ENCODE measurements at places on chromosomes 2 and 18.
A peak's percentile ranks its signal among the peaks of the same experiment; 100 is the strongest.

DNA sequence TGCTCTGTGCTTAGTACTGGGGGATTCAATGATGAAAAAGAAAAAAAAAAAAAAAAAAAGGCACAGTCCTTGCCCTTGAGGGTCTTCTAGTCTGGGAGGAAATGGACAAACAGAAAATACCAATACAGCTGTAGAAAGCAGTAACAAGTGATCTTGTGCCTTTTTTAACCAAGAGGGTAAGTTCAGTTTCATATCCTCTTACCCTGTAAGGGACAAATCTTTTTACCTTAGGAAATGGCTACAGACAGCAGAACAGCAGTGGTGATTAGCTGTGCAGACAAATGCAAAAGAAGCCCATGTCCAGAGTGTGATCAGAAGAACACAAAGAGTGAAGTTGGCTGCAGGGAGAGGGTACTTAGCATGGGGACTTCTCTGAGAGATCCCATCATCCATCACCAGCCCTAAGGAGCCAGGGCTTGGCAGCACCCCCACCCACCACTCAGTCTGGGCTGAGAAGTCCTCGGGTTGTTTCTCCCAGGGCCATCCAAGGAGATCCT, 102.9 kb downstream of the ALPK2 start:
- DNase-seq, result no peak

GRCh38 chr2:173966274-173967098, 1.3 kb upstream of the SP3 start:
- DNase-seq, result peak; percentile 94

GRCh38 chr2:85445316-85446295, 27.1 kb downstream of the SH2D6 start:
- no peak for DNase-seq

DNA sequence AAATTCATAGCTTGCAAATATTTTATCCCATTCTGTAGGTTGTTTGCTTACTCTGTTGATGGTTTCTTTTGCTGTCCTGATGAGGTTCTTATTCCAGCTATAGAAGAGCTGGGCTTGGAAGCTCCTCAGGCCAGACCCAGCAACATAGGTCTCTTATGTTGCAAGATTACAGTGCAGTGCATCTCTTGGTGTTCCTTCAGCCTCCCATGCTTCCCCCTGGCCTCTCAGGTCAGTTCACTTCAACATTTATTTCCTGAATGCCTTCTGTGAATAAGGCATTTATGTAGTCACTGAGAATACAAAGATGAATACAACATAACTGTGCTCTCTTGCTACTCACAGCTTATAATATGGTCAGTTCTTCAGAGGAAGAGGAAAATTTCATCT, 179.0 kb upstream of the SLC39A10 start:
- DNase-seq, result no peak

DNA sequence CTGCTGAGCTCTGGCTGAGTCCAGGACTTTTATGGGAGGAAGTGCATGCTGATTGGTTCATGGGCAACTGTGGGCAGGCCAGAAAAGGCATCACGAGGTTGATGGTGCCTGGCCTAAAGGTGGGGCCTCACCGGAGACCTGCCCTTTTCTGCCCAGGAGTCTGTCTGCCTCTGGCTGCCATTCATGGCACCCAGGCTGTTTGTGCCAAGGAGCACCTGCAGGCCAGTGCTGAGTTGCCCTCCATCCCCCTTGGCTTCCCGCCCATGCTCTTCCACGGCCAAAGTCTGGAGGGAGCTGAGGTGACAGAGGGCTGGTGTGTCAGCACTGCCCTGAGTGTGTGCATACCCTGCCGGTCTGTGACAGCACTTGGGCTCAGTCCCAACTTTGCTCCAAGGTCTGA, 123.2 kb downstream of the PTH2R start:
- DNase-seq, result no peak

DNA sequence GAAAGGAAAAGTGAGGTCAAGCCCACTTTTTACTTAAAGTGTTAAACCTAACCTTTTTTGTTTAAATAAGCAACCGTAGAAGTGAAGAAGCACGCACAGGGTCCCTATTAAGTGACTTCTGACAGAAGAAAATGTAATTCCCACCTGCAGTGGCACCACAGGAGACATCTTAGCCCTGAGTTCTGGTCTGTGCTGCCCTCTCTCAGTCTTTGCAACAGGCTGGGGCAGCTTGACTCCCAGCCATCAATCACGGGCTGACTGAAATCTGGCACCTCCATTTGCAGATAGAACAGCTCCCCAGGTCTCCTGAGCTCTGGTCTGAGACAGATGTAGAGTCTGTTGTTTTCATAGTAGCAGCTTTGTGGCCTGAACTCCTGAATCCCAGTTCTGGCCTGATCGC, 170.0 kb downstream of the LTBP1 start:
- no peak for DNase-seq

GRCh38 chr2:216914491-216914890, 54.6 kb upstream of the TNP1 start:
- DNase-seq, result no peak

DNA sequence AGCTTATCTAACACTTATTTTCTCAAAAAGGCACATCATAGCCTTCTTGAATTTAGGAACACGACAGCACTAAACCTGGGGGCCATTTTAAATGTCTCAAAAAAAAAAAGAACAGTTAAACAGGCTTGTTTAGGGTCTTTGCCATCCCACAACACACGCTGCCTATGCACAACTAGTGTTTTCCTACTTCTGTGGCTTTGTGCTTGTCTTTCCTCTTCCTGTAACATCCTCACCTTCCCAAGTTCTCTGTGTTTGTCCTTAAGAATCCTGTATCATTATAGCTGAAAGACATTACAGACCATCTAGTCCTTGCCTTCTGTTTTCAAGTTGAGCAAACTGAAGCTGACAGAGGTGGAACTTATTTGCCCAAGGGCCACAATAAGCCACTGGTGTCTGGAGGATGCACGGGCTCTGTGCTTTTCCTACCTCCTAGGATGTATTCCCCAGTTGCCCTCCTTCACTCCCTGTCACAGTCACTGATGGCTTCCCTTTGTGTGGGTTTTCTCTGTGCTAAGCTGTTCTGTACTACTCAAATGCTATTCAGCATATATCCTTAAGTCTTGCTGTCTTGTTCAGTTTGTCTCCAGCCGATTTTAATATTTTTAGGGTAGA, 22.6 kb downstream of the SNRPD1 start:
- no peak for DNase-seq

GRCh38 chr18:62766266-62766665, 50.9 kb downstream of the PHLPP1 start:
- DNase-seq, result no peak

- DNase-seq, result no peak
These were observed 1431.7 kb upstream of the ACVR2A start for GRCh38 chr2:146413086-146413610.

DNA sequence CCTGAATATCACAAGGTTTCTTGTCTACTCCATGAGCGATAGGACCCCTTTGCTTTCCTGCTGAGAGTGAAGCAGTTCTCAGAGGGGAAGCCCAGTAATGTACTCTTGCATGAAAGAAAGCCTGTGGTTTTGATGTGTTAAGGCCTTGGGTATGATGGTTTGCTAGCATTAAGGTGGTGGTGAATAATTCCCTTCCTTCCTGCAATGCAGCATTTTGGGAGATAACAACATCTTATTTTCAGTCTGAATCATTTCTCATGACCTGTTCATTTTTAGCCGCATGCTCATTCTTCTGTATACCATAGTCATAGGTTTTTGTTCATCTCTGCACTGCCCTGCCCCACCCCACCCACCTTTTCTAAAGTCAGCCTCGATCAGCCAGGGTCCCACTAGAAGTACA, 66.2 kb downstream of the HNMT start:
- no peak for DNase-seq

DNA sequence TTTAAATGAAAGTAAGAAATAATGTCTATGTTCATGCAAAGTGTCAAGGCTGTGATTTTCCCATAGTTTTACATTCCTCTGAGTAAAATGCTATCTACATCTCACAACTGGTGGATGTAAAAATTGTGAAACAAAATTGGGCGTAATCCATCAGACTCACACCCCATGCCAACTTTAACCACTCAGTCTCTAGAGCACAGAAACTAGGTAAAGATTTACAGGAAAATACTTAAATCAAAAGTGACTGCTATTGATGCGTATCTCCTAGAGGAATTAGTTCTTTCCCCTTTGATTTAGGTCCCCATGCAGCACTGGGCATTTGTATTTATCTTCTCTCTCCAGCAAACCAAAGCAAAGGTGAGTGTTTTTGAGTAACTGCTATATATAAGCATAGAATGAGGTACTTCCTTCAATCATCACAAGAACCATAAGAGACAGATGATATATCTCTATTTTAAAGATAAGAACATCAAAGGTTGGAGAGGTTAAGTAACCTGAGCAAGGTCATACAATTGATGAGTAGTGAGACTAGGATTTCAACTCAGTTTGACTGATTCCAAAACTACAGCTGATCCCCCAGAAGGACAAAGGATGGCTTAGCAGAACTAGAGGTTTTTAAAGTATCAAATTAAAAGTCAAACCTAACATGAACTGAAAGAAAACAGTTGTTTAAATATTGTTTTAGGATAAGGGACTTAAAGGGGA, 594.0 kb upstream of the ACVR2A start:
- no peak for DNase-seq

- no peak for DNase-seq
These were observed 200.9 kb upstream of the MEIS1 start for GRCh38 chr2:66233981-66234380.

- DNase-seq, result no peak
These were observed 210.7 kb upstream of the TNP1 start for GRCh38 chr2:217070611-217071010.

DNA sequence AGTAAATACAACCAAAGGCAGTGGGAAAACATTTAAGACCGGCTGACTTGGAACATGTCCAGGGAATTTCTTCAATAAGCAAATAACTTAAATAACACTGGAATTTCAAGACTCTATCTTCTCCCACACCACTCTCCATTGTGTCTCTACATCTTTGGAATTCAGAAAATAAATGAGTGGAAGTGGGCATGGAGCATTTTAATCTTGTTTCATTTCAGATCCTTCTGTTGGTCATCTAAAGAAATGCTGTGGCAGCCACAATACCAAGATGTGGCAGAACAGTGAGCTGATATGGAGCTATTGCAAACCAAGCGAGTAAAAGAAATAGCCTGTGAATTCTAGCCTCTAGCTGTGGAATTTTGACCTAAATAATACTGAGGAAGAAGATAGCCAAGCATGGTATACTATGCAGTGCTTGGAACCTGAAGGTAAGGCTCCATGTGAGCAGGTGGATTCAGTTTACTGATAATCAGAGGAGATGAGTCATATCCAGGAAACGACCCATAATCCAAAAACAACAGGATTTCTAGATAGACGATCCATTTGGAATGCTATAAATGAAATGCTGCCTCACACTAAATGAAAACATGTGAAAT, 157.1 kb upstream of the SCN7A start:
- no peak for DNase-seq

- DNase-seq, result no peak
These were observed 462.3 kb upstream of the SALL3 start for GRCh38 chr18:78517328-78517727.

- DNase-seq, result no peak
These were observed 16.3 kb upstream of the GAL3ST2 start for GRCh38 chr2:241760301-241760771.

DNA sequence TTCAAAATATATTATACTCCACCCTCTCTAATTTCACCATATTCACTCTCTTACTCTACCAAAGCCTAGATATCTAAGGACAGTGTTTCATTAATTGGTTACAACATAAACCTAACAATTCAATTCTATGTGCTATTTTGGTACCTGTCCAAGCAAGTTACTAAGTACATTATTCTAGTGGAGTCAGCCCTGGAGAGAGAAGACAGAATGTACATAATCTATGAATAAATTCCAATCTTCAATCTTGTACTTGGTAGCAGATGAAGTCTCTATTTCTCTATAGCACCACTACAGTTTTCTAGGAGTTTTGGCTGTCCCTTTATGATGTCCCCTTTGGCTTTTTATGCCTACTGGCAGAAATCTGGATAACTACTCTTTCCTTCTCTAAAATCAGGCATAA, 27.6 kb downstream of the NMUR1 start:
- DNase-seq, result no peak

GRCh38 chr18:76475450-76476194, 19.4 kb downstream of the ZNF516 start:
- no peak for DNase-seq

GRCh38 chr18:6961331-6961730, 156.3 kb downstream of the LAMA1 start:
- no peak for DNase-seq

DNA sequence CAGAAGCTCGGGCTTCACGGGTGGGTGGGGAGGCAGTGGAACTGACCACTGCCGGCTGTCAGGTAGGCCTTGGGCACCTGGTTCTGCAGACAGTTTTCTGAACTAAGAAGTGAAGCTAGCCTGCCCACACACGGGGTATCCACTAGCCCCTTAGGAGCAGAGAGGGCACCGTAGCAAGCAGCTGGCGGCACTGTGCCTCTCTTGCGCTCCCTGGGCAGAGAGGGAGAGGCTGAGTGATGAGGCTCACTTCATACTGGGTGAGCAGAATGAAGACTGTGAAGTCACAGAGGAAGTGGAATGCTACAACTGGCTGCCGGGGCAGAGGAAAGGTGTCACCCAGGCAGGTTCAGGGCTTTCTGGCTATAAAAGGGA, 753 bp downstream of the ITPRIPL1 start:
- no peak for DNase-seq

GRCh38 chr2:20597860-20598183, 53.1 kb downstream of the HS1BP3 start:
- DNase-seq, result no peak

GRCh38 chr2:163719331-163719730, 16.5 kb downstream of the FIGN start:
- DNase-seq, result no peak

DNA sequence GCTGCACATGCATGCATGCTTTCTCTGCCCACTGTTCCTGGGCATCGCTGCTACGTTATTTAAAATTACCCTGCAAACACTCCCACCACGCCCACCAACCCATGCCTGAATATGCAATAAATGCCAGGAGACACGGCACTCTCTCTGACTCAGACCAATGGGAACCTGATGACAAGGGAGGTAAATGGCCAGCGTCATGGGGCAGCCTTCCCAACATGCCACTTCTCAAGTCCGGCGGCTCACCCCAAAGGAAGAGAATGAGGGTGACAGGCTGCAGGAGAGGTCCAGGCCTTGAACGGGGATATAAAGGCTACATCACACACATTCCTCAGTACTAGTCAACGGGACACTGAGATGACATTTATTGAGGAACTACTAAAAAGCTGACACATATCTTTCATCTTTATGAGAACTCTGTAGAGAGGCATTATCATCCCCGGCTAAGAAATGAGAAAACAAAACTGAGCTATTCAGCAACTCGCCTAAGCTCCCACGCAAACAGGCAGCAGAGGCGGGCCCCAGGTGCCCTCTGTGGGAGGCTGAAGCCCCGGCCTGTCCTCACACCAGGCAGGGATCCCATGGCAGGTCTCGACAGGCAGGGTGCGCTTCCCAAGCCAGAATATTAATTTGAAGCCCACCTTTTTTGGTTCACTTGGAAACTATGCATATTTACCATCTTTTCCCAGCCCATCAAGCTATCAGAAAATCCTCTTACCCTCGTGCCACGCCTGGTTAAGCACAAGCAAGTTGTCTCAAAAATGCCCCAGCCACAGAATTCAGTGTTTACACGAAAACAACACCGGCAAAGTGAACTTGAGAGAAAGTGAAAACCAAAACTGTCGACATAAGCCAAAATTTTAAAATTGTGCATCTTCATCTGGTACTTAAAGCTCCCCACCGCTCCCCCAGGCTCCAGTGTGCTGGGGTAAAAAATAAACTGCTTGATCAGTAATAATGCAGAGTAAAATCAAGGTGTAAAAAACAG, 166.3 kb downstream of the HDAC4 start:
- DNase-seq, result no peak

Data from HepG2 (cell line).